Suprapubic skin (tissue), 4 donors: ENCODE measurements at places on chromosomes 11 and 22. TPM values are rescaled to one million over a fixed set of nuclear protein-coding genes. Genes with fewer than 3 reads are reported as not detected.

- DNase-seq: no peak
- H3K36me3 ChIP-seq: peaks cover 12% of the 10 kb centered on the region
- H3K4me3 ChIP-seq: no peak overlapping the region
- H3K27me3 ChIP-seq: no peaks in the 10 kb centered on the region
- peaks cover 11% of the 10 kb centered on the region for H3K4me1 ChIP-seq
These were observed 7.1 kb upstream of the ATG16L2 start for GRCh38 chr11:72807021-72807693.

GRCh38 chr11:63813563-63814382 is 517 bp downstream of the SPINDOC start:
- peaks cover 13% of the 10 kb centered on the region for H3K36me3 ChIP-seq
- H3K27ac ChIP-seq: peak overlapping the region; percentile 12
- no peaks in the 10 kb centered on the region for H3K27me3 ChIP-seq
- no peak for DNase-seq
- peak overlapping the region; percentile 72 for H3K4me3 ChIP-seq

DNA sequence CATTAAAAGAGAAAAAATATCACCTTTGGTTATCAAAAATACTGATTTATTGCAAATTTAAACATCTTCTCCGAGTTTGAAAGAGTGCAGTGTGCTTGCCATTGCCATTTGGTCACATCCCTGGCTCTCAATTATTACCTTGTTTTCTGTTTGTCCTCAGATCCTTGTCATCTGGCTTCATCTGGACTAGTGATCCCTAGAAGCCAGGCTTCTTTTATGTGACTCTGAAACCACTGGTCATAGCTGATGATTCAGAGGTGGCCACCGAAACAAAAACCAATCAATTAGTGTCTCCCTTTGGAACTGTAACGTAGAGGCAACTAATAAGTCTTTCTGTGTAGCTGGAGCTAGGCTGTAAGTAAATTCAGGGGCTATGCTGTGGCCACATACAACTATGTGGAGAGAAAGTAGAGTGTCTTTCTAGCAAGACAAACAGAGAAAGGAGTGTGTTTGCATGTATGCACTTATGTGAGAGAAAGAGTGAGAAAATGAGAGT is 237.9 kb downstream of the LUZP2 start:
- H3K4me3 ChIP-seq: no peak overlapping the region
- no peaks in the 10 kb centered on the region for H3K27me3 ChIP-seq
- H3K27ac ChIP-seq: no peak overlapping the region
- no peaks in the 10 kb centered on the region for H3K36me3 ChIP-seq
- H3K4me1 ChIP-seq: no peaks in the 10 kb centered on the region

- H3K36me3 ChIP-seq: no peaks in the 10 kb centered on the region
- no peak for DNase-seq
- H3K27ac ChIP-seq: no peak overlapping the region
- peaks cover 19% of the 10 kb centered on the region for H3K27me3 ChIP-seq
- peaks cover 35% of the 10 kb centered on the region for H3K4me1 ChIP-seq
These were observed 5.6 kb downstream of the MN1 start for GRCh38 chr22:27795696-27796517.

DNA sequence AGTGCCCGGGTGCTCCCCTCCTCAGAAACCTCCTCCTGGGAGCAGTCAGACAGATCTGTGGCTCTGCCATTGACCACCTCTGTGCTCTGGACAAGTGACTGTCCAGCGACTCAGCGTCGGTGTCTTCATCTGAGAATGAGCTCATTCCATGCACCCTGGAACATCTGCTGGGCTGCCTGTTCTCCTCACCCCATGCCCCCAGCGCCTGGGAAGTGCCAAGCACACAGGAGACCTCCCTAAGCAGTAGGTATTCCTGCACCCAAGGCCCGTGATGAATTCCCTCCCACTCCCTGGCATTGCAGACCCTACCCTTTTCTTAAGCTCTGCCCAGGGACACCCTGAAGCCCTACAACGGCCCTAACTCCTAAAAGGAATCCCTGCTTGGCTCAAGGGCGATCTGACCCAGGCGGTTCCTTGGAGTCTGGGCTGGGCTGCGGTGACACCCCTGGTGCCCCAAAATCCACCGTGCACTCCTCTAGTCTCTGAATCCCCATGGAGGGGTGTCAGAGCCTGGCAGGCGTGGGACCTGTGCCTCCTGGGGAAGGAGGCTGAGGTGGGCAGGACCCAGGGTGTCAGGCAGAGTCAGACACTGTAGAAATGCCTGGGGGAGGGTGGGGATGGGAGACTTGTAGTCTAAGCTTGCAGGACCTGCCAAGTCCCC is 92.0 kb downstream of the CEP164 start:
- H3K4me1 ChIP-seq: no peaks in the 10 kb centered on the region
- no peak overlapping the region for H3K4me3 ChIP-seq
- no peaks in the 10 kb centered on the region for H3K27me3 ChIP-seq
- H3K27ac ChIP-seq: no peak overlapping the region

CTSW gene
- total RNA-seq: 1.4 TPM

SLC22A8 gene
- not detected for total RNA-seq
